Activated CD4-positive, alpha-beta T cell treated with anti-CD3 and anti-CD28 coated beads, Interleukin-2, amount 10 ng/mL, durations not matched to agents 7 days and 5 days (primary cell): ENCODE measurements at places on chromosomes 6 and 20.
A peak's percentile ranks its signal among the peaks of the same experiment; 100 is the strongest.

DNA sequence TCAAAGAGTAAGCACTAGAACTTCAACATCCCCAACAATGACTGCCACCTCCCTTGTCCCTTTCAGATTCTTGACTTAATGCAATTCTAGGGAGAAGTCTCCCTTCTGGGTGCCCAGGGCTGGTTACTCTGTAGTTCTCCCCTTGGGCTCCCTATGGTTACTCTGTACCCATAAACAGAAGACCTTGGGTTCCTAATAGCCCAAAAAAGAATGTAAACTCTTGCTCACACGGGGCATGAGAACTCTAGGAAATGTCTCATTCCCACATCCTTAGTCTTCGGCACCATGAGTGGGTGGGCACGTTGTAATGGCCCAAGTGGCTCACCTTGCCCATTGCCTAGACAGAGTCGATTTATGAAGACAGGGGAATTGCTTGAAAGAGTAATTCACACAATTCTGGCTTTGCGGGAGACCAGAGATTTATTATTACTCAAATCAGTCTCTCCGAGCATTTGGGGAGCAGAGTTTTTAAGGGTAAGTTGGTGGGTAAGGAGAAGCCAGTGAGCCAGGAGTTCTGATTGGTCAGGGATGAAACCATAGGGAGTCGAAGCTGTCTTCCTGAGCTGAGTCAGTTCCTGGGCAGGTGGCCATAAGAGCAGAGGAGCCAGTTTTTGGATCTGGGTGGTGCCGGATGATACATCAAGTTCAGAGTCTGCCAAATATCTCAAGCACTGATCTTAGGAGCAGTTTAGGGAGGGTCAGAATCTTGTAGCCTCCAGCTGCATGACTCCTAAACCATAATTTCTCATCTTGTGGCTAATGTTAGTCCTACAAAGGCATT lies 61.2 kb upstream of the SIRPG start:
- H3K27ac ChIP-seq, result no peak overlapping the region
- no peak overlapping the region for H3K4me3 ChIP-seq
- peaks cover 14% of the 10 kb centered on the region for H3K27me3 ChIP-seq
- peaks cover 12% of the 10 kb centered on the region for H3K4me1 ChIP-seq
- no peaks in the 10 kb centered on the region for H3K36me3 ChIP-seq

- no peak for DNase-seq
- no peaks in the 10 kb centered on the region for H3K4me1 ChIP-seq
- H3K4me3 ChIP-seq, result no peak overlapping the region
- no peaks in the 10 kb centered on the region for H3K36me3 ChIP-seq
- H3K27ac ChIP-seq, result no peak overlapping the region
- H3K27me3 ChIP-seq, result peaks cover 18% of the 10 kb centered on the region
Measured at GRCh38 chr6:165804331-165805066, 141.5 kb upstream of the PDE10A start.

GRCh38 chr6:140567466-140567865 lies 1193.0 kb upstream of the CITED2 start:
- H3K4me3 ChIP-seq, result no peak overlapping the region
- H3K27me3 ChIP-seq, result peaks cover 10% of the 10 kb centered on the region
- no peak for DNase-seq
- no peaks in the 10 kb centered on the region for H3K36me3 ChIP-seq
- H3K4me1 ChIP-seq, result peaks cover 8% of the 10 kb centered on the region

- no peak overlapping the region for H3K27ac ChIP-seq
- DNase-seq, result no peak
- no peak overlapping the region for H3K4me3 ChIP-seq
- no peaks in the 10 kb centered on the region for H3K36me3 ChIP-seq
- H3K27me3 ChIP-seq, result no peaks in the 10 kb centered on the region
- no peaks in the 10 kb centered on the region for H3K4me1 ChIP-seq
Measured at GRCh38 chr20:59788196-59788735, 145.2 kb downstream of the SYCP2 start.

DNA sequence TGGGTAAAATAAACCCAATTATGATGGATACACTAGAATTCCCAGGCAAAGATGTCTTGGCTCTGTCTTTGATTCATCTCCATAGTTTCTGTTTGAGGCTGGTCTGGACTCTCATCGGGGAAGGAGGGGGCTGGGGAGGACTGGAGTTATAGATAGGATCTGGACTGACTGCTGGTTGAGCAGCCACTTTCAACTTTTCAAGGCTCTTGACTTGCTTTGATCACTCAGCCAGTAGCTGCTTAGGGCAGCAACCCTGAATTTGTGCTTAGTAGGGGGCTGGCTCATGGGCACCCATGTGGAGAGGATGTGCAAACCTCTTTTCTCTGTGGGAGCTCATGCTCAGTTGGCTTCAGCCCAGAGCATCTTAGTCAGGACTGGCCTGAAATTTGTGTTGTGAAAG lies 114.0 kb upstream of the NEDD9 start:
- H3K4me3 ChIP-seq, result no peak overlapping the region
- H3K27me3 ChIP-seq, result no peaks in the 10 kb centered on the region
- DNase-seq, result no peak
- peaks cover 57% of the 10 kb centered on the region for H3K36me3 ChIP-seq

DNA sequence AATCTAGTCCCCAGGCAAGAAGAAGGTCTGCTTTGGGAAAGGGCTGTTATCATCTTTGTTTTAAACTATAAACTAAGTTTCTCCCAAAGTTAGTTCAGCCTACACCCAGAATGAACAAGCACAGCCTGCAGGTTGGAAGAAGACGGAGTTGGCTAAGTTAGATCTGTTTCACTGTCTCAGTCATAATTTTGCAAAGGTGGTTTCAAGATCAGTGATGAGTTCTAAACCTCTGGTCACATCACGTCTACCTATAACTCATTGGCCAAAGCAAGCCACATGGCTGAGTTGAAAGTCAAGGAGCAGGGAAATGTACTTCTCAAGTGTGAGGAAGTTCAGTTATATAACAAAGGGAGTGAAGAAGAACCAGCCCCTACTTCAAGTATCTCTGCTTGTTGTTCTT lies 50.5 kb upstream of the ECI2 start:
- H3K4me3 ChIP-seq, result no peak overlapping the region
- peaks cover 1% of the 10 kb centered on the region for H3K36me3 ChIP-seq
- DNase-seq, result no peak

GRCh38 chr6:24306936-24307335 lies 50.9 kb downstream of the DCDC2 start:
- H3K36me3 ChIP-seq, result no peaks in the 10 kb centered on the region
- H3K4me3 ChIP-seq, result no peak overlapping the region
- no peaks in the 10 kb centered on the region for H3K4me1 ChIP-seq
- peaks cover 16% of the 10 kb centered on the region for H3K27me3 ChIP-seq
- no peak for DNase-seq
- H3K27ac ChIP-seq, result no peak overlapping the region

DNA sequence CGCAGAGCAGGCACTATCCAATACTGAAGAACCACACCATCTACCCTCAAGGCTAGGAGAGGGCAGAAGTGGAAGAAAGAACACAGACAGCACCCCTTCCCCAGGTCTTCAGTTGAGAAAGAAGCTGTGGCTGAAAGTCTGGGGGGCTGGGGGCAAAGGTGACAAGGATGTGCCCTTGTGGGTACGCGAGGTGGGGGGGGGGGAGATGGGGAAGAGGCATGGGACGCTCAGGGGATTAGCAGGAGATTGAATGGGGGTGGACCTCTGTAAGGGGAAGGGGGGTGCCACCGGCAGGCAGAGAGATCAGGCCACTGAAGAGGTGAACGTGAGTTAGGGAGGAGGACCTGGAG lies 1.1 kb downstream of the B4GALT5 start:
- H3K27me3 ChIP-seq, result no peaks in the 10 kb centered on the region
- H3K4me3 ChIP-seq, result peak overlapping the region; percentile 80
- no peak for DNase-seq
- peaks cover 30% of the 10 kb centered on the region for H3K4me1 ChIP-seq

- H3K4me1 ChIP-seq, result peaks cover 16% of the 10 kb centered on the region
- H3K27me3 ChIP-seq, result peaks cover 9% of the 10 kb centered on the region
- H3K27ac ChIP-seq, result no peak overlapping the region
- H3K36me3 ChIP-seq, result no peaks in the 10 kb centered on the region
Measured at GRCh38 chr6:136465766-136466303, 84.4 kb downstream of the MAP7 start.

- H3K36me3 ChIP-seq, result no peaks in the 10 kb centered on the region
- H3K27me3 ChIP-seq, result no peaks in the 10 kb centered on the region
- no peaks in the 10 kb centered on the region for H3K4me1 ChIP-seq
- DNase-seq, result no peak
- H3K27ac ChIP-seq, result no peak overlapping the region
Measured at GRCh38 chr20:8424010-8424409, 291.9 kb downstream of the PLCB1 start.
